Bronchial smooth muscle cell (primary cell): ENCODE measurements at places on chromosomes 5 and 9. TPM values are rescaled to one million over a fixed set of nuclear protein-coding genes. Genes with fewer than 3 reads are reported as not detected.

Gene PCDHA3
- 0.32 and 0.34 TPM in 2 replicates for total RNA-seq

Gene FOCAD
- 53.7 and 69.5 TPM in 2 replicates for total RNA-seq

Gene PHF24
- total RNA-seq = 0.09 and 0.16 TPM in 2 replicates

Gene BTNL3
- not detected in 2 replicates for total RNA-seq
